ENCODE measurements at places on chromosomes 3 and 15. TPM values are rescaled to one million over a fixed set of nuclear protein-coding genes. Genes with fewer than 3 reads are reported as not detected.

DNA sequence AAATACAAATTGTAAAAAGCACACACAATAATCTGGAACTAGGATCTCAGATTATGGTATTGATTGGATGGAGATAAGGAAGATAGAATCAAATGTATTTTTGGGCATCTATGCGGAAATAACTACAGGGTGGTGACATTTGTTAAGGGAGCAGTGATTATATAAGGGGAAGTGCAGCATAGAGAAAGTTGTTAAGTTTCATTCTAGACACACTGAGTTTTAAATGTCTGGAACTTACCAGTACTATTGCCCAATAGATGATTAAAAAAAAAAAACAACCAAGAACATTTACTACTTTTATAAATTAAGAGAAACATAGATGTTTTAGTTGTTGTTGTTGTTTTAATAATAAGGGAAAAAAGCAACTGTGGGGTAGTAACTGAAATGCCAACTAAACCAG is 32.1 kb upstream of the C3orf38 start:
- peaks cover 12% of the 10 kb centered on the region for H3K36me3 ChIP-seq
- no peak overlapping the region for H3K4me3 ChIP-seq
- no peaks in the 10 kb centered on the region for H3K4me1 ChIP-seq
- H3K27me3 ChIP-seq, result no peaks in the 10 kb centered on the region

GRCh38 chr3:116384717-116385116 is 60.6 kb downstream of the LSAMP start:
- H3K27ac ChIP-seq, result no peak overlapping the region
- H3K4me3 ChIP-seq, result no peak overlapping the region
- no peak for DNase-seq
- H3K4me1 ChIP-seq, result peaks cover 25% of the 10 kb centered on the region
- no peaks in the 10 kb centered on the region for H3K36me3 ChIP-seq

DNA sequence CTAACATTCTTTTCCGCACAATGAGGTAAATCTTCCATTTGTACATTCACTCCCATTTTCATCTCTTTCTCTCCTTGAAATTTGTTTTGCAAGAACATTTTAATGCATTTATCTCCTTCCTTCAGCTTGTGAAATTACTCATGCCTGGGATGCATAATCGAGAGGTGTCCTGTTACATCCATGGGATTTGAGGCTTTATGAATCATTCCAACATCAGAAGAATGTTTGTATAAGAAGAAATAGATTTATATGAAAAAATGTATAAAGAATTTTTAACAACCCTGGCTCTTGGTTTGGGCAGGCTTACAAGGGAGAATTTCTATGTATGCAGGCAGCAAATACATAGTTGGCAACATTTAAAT is 93.2 kb upstream of the MBNL1 start:
- no peak for DNase-seq
- no peak overlapping the region for H3K27ac ChIP-seq
- no peaks in the 10 kb centered on the region for H3K4me1 ChIP-seq
- no peaks in the 10 kb centered on the region for H3K36me3 ChIP-seq
- H3K4me3 ChIP-seq, result no peak overlapping the region

GRCh38 chr15:45871121-45871855 is 236.5 kb downstream of the SQOR start:
- no peaks in the 10 kb centered on the region for H3K36me3 ChIP-seq
- H3K27ac ChIP-seq, result no peak overlapping the region
- H3K4me1 ChIP-seq, result no peaks in the 10 kb centered on the region
- H3K4me3 ChIP-seq, result no peak overlapping the region
- H3K27me3 ChIP-seq, result no peaks in the 10 kb centered on the region
- no peak for DNase-seq

DNA sequence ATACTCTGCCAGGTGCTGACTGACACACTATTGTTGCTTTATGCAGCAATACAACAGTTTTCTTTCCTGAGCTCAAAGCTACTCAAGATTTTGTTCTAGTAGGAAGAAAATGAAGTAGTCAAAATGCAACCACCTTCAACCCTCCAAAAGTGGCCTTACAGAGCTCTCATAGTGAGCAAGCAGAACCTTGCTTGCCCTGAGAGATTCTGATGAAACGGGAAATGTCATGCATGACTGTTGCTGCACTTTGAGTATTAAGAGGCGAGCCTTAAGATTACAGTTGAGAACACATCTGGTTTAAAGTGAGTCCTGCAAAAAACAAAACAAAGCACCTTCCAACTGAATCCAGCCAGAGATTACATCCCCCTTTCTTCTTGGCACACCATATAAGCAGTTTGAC is 29.7 kb downstream of the MINDY4B start:
- H3K36me3 ChIP-seq, result no peaks in the 10 kb centered on the region
- no peak overlapping the region for H3K27ac ChIP-seq
- DNase-seq, result no peak
- no peak overlapping the region for H3K4me3 ChIP-seq
- H3K27me3 ChIP-seq, result no peaks in the 10 kb centered on the region
- H3K4me1 ChIP-seq, result no peaks in the 10 kb centered on the region

GRCh38 chr3:83317605-83318004 is 1556.2 kb upstream of the GBE1 start:
- H3K27me3 ChIP-seq, result no peaks in the 10 kb centered on the region
- DNase-seq, result no peak
- no peaks in the 10 kb centered on the region for H3K36me3 ChIP-seq
- no peak overlapping the region for H3K4me3 ChIP-seq

DNA sequence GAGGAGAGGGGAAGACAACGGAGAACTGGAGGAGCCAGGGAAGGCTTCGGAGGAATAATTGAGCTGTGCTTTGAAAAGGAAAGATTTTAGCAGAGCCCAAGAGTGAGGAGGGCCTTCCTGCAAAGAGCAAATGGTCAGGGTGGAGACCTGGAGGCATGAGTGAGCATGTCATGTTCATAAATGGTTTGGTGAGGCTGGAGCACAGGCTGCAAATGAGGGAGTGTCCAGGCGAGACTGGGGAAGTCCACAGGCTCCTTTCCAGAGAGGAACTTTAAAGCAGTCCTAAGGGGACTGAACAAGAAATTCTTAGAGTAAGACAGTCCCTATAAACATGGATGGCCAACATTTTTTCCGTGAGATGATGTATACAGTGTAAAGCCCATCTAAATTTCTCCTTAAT is 108.8 kb downstream of the THSD4 start:
- peaks cover 18% of the 10 kb centered on the region for H3K27me3 ChIP-seq
- H3K4me3 ChIP-seq, result no peak overlapping the region
- H3K27ac ChIP-seq, result no peak overlapping the region
- H3K36me3 ChIP-seq, result no peaks in the 10 kb centered on the region
- DNase-seq, result no peak
- no peaks in the 10 kb centered on the region for H3K4me1 ChIP-seq

GRCh38 chr3:55858727-55859126 is 371.6 kb upstream of the WNT5A start:
- H3K4me1 ChIP-seq, result peaks cover 6% of the 10 kb centered on the region
- H3K4me3 ChIP-seq, result no peak overlapping the region
- no peak overlapping the region for H3K27ac ChIP-seq
- no peaks in the 10 kb centered on the region for H3K27me3 ChIP-seq
- DNase-seq, result no peak
- H3K36me3 ChIP-seq, result no peaks in the 10 kb centered on the region

DNA sequence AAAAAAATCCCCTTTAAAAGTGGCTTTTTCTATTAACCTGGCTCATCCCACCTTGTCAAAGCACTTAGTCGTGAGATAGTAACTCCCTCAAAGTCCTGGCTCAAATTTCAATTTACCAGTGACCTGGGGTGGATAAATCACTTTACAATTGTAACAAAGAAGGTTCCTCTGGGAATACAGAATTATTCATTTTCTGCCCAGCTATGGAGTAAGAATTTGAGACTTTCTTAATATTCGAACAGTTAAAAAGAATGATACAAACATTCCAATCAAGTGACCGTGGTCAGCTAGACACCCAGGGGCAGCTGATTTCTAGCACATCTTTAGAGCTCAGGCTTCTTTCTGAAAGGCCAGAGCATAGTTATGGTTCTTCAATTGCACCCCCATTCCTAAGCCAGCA is 291.0 kb upstream of the TGFBR2 start:
- peaks cover 8% of the 10 kb centered on the region for H3K4me1 ChIP-seq
- DNase-seq, result no peak

- no peak overlapping the region for H3K4me3 ChIP-seq
- no peak for DNase-seq
- H3K4me1 ChIP-seq, result no peaks in the 10 kb centered on the region
- no peak overlapping the region for H3K27ac ChIP-seq
- peaks cover 97% of the 10 kb centered on the region for H3K36me3 ChIP-seq
Measured at GRCh38 chr15:40028853-40029252, 10.1 kb downstream of the SRP14 start.

GRCh38 chr3:172090035-172090434 is 50.7 kb downstream of the FNDC3B start:
- H3K4me1 ChIP-seq, result no peaks in the 10 kb centered on the region
- DNase-seq, result no peak
- H3K36me3 ChIP-seq, result no peaks in the 10 kb centered on the region

DNA sequence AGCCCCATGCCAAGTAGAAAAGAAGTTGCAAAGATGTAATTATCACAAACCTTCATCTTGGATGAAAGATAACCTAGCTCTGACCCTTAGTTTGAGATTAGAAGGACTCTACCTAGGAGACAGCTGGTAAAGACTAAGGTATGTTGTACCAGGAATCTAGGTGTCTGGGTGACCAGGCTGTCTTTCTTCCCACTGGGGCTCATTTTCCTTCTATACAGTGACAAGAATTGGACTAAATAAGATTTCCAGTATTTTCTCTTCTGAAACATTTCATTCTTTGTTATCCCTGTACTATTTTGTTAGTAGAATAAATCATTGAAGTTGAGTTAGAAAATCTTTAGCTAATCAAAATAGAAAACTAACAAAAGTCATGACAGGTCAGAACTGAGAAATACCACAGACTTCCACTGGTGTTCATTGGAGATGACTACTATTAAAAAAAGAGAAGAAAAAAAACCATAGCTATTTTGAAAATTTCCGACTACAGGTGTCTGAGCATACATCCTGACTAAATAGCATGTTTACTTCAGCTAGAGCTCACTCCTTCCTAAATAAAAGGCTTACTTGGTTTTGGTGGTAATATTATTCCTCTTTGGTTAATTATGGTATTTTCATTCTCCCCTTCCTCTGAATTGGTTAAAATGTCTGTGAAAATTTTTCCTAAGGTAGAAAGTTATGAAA is 10.1 kb downstream of the TGFBR2 start:
- H3K4me3 ChIP-seq, result no peak overlapping the region
- no peak for DNase-seq
- peak overlapping the region; percentile 45 for H3K27ac ChIP-seq
- H3K4me1 ChIP-seq, result peaks cover 95% of the 10 kb centered on the region
- H3K27me3 ChIP-seq, result no peaks in the 10 kb centered on the region

RPL35A gene
- total RNA-seq, result 603 TPM

ETV5 gene
- 5.8 TPM for total RNA-seq

POPDC2 gene
- 203 TPM for total RNA-seq

ZMYND10 gene
- 1.2 TPM for total RNA-seq

TMCO5A gene
- not detected for total RNA-seq

All from sigmoid colon (tissue), 7 donors.